ENCODE measurements at places on chromosomes 3 and 15.

DNA sequence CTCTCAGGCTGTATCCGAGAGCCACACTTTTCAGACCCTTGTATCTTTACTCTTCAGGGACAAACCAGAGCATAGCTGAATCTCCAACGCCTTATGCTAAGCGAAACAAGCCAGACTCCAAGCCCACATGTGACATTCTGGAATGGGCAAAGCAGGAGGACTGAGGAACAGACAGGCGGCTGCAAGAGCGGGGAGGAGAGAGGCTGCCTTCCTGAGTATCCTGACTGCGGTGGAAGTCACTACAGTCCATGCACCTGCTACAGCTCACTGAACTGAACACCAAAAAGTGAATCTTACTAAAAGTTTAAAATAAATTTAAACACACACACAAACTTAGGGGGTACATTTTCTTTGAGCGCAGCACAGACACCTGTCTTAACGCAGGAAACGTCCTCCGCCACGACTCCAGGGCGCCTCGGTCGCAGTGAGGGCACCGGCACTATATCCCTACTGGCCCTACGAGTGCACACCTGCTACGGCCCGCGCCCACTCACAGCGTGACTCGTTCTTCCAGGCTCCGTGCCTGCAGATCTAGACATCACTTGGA lies 1.4 kb downstream of the CYFIP1 start:
- no peak for DNase-seq

GRCh38 chr15:39279311-39279710 lies 301.6 kb upstream of the THBS1 start:
- DNase-seq: no peak

GRCh38 chr3:111325160-111325718 lies 216.8 kb upstream of the CD96 start:
- DNase-seq: no peak

GRCh38 chr3:53167418-53168174 lies 6.6 kb downstream of the PRKCD start:
- DNase-seq: no peak

- no peak for DNase-seq
Measured at GRCh38 chr15:88161636-88162035, 94.9 kb downstream of the NTRK3 start.

- DNase-seq: peak; percentile 18
Measured at GRCh38 chr15:85618956-85619491, 175.7 kb downstream of the KLHL25 start.

DNA sequence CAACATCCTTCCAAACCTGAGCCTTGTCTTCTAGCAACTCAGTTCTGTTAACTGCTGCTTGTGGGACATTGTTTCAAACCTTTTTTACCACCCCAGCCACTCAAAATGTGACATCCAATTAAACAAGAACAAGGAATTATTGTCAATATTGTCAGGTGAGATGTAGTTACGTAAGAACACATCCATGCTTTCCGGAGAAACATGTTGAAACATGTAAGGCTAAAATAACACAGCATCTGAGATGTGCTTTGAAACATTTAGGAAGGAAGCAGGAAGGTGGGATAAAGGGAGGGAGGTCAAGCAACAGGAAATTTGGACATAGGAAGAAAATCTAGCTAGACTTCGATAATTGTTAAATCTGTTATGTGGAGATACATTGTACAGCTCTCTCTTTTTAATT lies 50.9 kb upstream of the PRICKLE2 start:
- DNase-seq: no peak

DNA sequence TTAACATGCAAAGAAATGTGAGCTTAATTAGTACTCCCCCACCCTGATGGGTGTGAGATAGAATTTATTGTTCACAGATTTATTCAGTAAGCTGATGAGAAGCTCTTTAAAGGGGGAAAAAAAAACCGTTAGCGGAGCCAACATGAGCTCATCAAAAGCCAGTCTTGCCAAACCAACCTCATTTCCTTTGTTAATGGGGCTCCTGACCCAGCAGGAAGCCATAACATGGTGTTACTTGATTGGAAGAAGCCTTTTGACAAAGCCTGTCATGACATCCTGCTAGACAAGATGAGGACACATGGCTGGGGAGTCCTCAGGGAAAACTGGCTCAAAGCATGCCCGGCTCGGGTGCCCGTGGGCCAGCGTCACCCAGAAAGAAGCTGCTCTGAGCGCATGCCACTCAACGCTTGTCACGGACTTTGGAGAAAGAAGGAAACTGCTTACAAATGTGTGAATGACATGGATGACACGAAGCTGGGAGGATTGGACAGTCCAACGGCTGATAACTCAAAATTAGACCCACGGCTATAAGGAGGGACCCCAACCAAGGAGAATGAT lies 64.6 kb downstream of the SLCO2A1 start:
- DNase-seq: no peak

DNA sequence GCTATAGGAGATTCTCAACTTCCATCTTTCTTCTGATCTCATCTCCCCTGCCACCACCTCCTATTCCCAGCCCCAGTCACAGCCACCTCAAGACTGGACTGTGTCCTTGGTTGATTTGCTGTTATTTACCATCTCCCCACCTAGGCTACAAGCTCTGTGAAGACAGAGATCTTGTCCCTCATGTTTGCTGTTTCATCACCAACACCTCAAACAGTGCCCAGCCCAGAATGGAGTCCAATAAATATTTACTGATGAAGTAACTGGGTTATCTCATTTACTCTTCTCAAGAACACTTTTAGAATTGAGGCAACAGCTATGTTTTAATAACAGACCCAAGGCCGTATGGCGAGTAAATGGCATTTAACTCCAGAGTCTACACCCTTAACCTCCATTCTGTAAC lies 29.1 kb upstream of the ARHGEF3 start:
- no peak for DNase-seq

DNA sequence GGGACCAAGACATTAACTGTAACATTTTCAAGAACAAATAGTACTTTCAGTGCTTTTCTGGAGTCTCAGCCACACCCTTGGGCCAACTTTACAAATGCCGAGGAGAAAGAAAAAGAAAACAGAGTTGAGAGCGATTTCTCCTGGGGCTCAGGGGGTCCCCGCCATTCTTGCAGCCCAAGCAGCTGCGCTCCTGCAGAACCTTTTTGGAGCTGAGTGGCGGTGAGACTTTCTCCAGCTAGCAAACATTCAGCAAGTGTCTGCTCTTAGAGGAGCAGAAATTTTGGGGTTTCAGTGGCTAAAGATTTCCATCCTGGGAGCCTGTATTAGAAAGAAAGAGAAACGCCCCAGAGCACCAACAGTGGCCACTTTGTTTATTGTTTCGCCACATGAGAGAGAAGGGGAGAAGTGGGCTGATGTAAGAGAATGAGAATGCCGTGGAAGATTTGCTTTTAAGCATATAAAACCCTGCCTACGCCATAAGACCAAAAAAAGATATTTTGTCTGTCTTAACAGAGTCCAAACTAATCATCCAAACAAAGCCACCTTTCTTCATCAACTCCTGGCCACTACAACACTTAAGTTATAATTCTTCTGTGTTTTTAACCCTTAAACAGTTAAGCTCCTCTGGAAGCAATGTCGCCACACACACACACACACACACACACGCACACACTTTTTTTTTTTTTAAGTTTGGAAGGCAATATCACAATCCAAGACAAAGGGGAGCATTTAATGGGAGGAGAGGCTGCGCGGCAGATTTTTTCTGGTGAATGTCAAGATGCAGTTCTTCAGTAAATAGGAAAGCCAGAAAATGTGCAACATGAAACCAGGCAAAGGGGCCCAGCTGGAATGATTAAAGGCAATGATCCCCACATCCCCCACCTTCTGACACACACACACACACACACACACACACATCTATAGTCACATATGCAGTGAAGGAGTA lies 19.2 kb downstream of the EID1 start:
- DNase-seq: no peak

DNA sequence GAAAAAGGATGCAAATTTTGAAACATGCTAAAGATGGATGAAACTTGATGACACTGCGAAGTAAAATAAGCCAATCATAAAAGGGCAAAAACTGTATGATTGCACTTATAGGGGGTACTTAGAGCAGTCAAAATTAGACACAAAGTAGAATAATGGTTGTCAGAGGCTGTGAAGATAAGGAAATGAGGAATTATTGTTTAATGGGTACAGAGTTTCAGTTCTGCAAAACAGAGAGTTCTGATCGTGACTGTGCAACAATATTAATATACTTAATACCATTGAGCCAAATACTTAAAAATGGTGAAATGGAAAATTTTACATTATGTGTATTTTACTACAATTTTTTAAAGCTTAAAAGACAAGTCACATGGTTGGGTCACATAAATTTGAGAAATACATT lies 35.1 kb downstream of the UBE3A start:
- no peak for DNase-seq

DNA sequence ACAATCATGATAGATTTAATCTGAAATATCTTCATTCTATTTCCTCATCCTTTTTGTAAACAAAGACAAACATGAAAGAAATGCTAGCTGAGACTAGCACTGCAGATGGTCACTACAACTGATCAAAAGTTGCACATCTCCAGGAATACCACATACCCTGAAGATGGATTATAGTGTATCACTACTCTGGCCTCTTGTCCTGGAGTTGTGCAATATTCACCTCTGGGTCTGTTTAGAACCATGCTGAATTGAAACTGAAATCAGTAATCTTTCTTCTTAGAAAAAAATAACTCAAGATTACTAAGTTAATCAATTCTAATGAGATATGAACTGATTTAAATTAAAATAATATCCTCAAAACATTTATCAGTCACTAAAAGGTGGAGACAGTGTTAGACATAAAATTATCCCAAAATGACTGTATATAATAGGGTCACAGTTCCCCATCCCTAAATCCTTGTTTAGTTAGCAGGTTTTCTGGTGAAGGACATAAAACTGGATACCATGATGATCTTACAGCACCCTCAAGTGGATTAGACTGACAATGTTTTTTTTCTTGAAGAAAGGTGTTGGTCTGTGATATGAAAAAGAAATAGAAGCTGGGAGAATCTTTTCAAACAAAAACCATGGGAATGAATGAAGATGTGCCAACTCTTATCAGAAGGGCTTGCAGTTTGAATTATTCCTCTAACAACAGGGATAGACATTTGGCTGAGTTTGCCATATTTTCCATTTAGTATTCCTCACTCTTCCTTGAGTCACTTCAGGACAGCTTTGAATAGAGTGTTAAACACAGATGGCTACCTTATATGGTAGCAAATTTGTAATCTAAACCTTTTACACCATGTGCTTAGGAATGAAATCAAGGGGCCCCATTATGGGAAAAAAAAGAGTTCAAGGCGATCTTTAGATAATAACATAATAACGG lies 7.1 kb upstream of the TTC14 start:
- DNase-seq: no peak

DNA sequence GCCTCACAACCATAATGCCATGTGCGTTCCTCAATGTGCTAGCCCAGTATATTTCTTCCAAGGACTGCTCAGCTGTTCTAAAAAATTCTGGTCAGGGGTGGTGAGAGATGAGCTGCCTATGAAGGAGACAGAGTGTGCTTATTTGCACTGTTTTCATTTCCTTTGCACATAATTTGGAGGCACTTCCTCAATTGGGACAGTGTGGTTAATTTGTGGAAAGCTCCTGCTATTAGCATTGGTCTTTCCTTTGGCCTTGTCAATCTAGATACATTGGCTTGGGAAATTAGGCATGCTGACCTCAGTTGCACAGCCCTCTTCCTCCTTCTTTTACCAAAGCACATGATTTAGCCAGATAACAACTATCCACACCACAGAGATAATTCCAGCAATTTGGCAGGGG lies 9.4 kb downstream of the FAM81A start:
- no peak for DNase-seq

GRCh38 chr3:71778353-71778752 lies 6.6 kb downstream of the PROK2 start:
- DNase-seq: no peak

DNA sequence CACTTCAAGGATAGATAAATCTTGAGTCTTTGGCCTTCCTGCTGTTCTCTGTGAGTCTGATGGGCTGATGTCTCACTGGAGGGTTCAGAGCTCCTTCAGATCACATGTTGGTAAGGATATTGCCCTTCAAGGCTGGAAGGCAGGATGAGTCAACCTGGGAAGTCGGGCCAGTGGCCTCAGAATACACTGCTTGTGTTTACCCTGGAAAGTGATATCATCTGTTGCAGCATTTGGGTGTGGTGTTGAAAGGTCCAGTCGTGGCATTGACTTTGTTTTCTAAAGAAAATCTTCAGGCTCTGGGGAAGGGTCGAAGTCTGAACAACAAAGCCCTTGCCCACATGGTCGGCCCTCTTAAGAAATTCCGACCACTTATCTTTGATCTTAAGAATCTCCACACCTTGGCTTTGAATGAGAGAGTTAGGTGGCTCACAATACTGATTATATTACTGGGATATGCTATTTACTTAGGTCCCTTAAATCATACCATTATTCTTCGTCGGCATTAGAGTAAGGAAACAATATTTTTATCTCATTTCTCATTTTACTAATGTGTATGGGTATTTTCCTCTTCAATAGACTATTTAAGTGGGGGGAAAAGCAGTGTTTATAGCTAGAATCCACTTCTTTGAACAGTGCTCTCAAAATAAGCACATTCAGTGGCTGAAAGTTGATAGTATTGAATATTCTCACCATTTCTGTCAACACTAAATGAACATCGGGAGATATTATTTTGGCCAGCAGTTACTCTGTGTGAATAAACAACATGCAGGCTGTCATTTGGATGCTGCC lies 303.9 kb upstream of the RASGRP1 start:
- DNase-seq: no peak

GRCh38 chr15:58932710-58933280 lies 684 bp downstream of the SLTM start:
- DNase-seq: no peak

DNA sequence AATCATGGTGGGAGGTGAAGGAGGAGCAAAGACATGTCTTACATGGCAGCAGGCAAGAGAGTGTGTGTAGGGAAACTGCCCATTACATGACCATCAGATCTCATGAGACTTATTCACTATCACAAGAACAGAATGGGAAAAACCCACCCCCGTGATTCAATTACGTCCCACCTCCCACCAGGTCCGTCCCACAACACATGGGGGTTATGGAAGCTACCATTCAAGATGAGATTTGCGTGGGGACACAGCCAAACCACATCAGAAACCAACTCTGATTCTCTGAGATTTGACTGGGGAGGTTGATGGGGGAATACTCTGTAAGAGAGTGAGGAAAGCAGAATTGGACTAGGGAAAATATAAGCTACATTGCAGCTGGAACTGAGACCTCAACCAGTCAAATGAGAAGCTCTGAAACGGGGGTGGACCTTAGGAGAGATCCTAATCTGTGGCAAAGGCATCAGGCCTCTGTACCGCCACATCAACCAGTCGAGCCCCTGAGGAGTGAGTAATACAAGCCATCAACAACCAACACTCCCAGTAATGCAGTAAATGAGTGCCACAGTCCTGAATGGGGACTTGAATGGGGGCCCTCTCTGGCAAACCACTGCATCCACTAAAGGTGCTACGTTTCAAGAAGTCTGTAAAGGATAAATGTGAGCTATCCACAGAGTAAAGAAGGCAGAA lies 207.9 kb upstream of the GADL1 start:
- DNase-seq: no peak

GRCh38 chr3:67083277-67083676 lies 85.2 kb downstream of the KBTBD8 start:
- DNase-seq: no peak

- DNase-seq: no peak
Measured at GRCh38 chr3:168047190-168047795, 48.4 kb downstream of the GOLIM4 start.

- no peak for DNase-seq
Measured at GRCh38 chr3:39080026-39080425, 27.4 kb downstream of the GORASP1 start.

All from stimulated activated CD4-positive, alpha-beta T cell treated with anti-CD3 and anti-CD28 coated beads, Interleukin-15, amount 100 ng/mL, for 1 hour (primary cell).